GM23248 (cell line): ENCODE measurements at places on chromosomes 6 and 20. TPM values are rescaled to one million over a fixed set of nuclear protein-coding genes. Genes with fewer than 3 reads are reported as not detected.

- no peaks in the 10 kb centered on the region for H3K4me1 ChIP-seq
- no peak overlapping the region for H3K27ac ChIP-seq
- no peaks in the 10 kb centered on the region for H3K36me3 ChIP-seq
- H3K4me3 ChIP-seq, result no peak overlapping the region
- DNase-seq, result no peak
Measured at GRCh38 chr6:89956182-89956581, 61.9 kb downstream of the GJA10 start.

DNA sequence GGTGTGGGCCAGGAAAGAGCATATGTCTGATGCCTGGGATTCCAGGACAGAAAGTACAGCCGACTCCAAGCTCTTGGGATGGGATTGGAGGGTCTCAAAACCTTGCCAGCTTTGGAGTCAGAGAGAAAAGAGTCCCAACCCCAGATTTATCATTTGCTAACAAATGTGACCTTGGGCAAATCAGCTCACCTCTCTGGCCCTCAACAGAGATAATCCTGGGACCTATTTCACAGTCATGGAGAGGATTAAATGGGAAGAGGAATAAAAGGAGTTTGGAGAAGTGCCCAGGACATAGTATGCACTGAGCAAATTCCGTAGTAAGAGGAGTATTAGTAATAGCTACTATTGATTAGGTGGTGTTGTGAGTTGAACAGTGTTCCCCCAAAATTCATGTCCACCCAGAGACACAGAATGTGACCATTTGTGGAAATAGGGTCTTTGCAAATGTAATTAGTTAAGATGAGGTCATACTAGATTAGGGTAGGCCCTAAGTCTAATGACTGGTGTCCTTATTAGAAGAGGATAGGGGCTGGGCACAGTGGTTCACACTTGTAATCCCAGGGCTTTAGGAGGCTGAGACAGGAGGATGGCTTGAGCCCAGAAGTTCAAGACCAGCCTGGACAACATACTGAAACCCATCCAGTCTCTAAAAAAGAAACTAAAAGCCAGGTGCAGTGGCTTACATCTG, 17.1 kb downstream of the RIPOR3 start:
- no peaks in the 10 kb centered on the region for H3K4me1 ChIP-seq
- H3K27ac ChIP-seq, result no peak overlapping the region
- no peak overlapping the region for H3K4me3 ChIP-seq

GRCh38 chr20:57332105-57333089, 2.8 kb downstream of the SPO11 start:
- H3K36me3 ChIP-seq, result no peaks in the 10 kb centered on the region
- H3K4me3 ChIP-seq, result no peak overlapping the region
- H3K4me1 ChIP-seq, result no peaks in the 10 kb centered on the region
- H3K27me3 ChIP-seq, result peaks cover 47% of the 10 kb centered on the region
- DNase-seq, result no peak

DNA sequence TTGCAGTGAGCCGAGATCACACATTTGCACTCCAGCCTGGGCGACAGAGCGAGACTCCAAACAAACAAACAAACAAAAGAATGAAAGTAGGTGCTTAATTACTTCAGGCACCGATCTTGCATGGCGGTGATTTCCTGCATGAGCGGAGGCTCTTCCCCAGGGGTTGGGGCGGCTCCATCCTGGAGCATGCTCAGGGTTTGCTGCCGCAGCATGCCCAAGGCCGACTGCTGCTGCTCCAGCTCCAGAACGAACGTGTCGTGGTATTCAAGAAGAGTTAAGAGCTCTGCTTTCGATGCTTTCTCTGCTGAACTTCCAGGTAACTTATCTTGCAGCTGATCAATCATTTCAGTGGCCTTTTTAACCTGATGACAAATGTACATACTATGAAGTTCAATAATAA, 313.8 kb downstream of the SYNE1 start:
- H3K4me3 ChIP-seq, result no peak overlapping the region
- peaks cover 88% of the 10 kb centered on the region for H3K36me3 ChIP-seq
- no peaks in the 10 kb centered on the region for H3K4me1 ChIP-seq

DNA sequence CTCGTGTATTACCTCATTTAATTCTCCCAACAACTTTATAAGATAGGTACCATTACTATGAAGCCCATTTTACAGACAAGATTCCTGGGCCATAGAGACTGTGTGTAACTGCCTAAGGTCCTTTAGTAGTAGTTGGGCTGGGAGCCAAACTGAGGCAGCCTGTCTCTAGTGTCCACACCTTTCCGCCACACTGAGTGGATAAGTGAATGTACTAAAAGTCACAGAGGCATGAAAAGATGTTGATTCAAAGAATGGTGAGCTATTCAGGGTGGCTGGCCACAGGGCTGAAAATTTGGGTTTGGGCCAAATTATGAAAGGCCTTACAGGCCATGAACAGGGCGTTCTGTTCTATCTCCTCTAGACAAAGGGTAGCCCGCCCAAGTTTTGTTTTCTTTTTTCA, 11.0 kb downstream of the CD24 start:
- H3K27me3 ChIP-seq, result no peaks in the 10 kb centered on the region; the same call in none of the 2 replicates
- no peaks in the 10 kb centered on the region for H3K36me3 ChIP-seq
- no peak overlapping the region for H3K4me3 ChIP-seq
- no peak overlapping the region for H3K27ac ChIP-seq
- H3K4me1 ChIP-seq, result no peaks in the 10 kb centered on the region

DNA sequence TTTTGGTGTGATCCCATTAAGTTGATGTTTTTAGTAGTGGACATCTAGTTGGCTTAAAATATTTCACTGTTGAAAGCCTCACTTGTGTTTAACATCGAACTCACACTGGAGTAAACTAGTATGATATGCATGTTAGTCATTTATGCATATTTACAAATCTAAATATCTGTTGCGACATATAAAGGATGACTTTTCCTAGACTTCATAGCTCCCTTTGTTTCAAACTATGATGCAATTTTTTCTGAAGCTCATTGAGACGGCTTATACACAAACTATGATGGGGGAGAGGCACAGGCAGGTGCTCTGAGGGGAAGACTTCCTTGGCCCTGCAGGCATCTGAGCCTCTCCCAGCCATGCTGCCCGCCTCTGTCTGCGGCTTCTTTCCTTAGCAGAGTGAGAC, 11.8 kb upstream of the FOXC1 start:
- no peak overlapping the region for H3K4me3 ChIP-seq
- peaks cover 3% of the 10 kb centered on the region; the same call in 1 of the 2 replicates for H3K4me1 ChIP-seq
- H3K36me3 ChIP-seq, result no peaks in the 10 kb centered on the region
- H3K27me3 ChIP-seq, result peaks cover 15% of the 10 kb centered on the region
- H3K27ac ChIP-seq, result no peak overlapping the region

DNA sequence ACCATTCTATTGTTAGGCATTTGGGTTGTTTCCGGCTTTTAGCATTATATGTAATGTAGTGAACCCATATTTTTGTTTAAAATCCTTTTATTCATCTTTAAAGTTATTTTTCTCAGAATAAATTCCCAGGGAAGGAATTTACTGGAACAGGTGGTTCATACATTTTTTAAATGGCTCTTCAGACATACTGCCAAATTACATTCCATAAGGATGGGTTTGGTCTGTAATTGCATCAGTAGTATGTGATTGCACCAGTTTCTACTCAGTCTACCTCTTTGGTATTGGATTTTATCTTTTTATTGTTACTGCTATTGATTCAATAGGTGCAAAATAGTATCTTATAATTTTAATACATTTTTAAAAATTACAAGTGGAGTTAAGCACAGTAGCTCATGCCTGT, 27.2 kb downstream of the BRPF3 start:
- peaks cover 52% of the 10 kb centered on the region for H3K36me3 ChIP-seq
- no peak for DNase-seq
- H3K4me3 ChIP-seq, result no peak overlapping the region
- no peaks in the 10 kb centered on the region for H3K27me3 ChIP-seq

DNA sequence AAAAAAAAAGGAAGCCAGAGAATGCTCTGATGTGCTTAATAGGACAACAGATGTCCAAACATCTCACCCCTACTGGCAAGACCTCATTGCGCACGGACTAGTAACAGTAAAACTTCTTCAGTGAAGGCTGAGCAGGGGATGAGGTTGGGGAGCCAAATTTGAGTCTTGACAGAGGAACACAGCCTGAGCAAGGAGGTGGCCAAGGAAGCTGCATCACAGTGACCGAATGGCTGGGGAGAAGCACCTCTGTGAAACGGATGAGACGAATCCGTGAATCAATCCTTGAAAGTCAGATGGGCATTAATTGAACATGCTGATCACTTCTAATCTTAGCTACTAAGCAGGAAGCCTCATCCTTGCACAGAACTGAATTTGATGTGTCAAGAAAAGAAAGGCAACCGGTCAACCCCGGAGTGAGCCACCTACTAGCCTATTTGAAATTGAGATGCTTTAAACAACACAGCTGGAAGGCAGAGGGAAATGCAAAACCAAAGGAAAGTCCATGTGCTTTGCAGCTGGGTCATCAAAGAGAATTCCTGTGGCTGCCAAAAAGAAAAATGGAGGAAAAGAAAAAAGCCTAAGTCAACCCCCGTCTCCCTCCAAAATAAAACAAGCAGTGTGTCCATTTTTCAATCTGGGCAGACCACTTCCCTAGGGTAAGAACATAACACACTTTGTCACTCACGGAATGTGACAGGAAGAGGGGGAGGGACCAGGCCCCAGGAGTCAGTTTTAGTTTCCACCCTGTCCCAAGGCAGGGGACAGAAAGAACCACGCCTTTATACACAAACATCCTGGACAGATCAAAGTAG, 29.5 kb downstream of the PXDC1 start:
- DNase-seq, result peak; percentile 46
- H3K36me3 ChIP-seq, result peaks cover 46% of the 10 kb centered on the region
- peak overlapping the region; percentile 64 for H3K27ac ChIP-seq
- no peaks in the 10 kb centered on the region for H3K27me3 ChIP-seq
- no peak overlapping the region for H3K4me3 ChIP-seq

GRCh38 chr20:51953731-51954340, 151.5 kb upstream of the SALL4 start:
- no peaks in the 10 kb centered on the region for H3K36me3 ChIP-seq
- no peak overlapping the region for H3K4me3 ChIP-seq
- H3K4me1 ChIP-seq, result 0 out of 2 replicates have a peak, but pooled peaks cover 3% of the 10 kb centered on the region
- no peak for DNase-seq
- no peak overlapping the region for H3K27ac ChIP-seq

GRCh38 chr6:39997101-39997635, 62.9 kb upstream of the MOCS1 start:
- H3K27ac ChIP-seq, result no peak overlapping the region
- DNase-seq, result no peak
- H3K36me3 ChIP-seq, result no peaks in the 10 kb centered on the region
- no peaks in the 10 kb centered on the region for H3K27me3 ChIP-seq

GRCh38 chr6:106534564-106534982, 94.7 kb downstream of the RTN4IP1 start:
- no peaks in the 10 kb centered on the region for H3K36me3 ChIP-seq
- no peaks in the 10 kb centered on the region for H3K27me3 ChIP-seq
- no peak overlapping the region for H3K27ac ChIP-seq

The C6orf118 gene
- polyA plus RNA-seq, result not detected in 2 replicates

The BPIFB1 gene
- polyA plus RNA-seq, result not detected in 2 replicates

The ZNF76 gene
- polyA plus RNA-seq, result 15.9 and 16.4 TPM in 2 replicates

The SLC22A7 gene
- not detected in 2 replicates for polyA plus RNA-seq
